ENCODE measurements at places on chromosomes 1 and 21. TPM values are rescaled to one million over a fixed set of nuclear protein-coding genes. Genes with fewer than 3 reads are reported as not detected.

RASAL2 gene
- total RNA-seq: 6.4 TPM

GRCh38 chr1:89484092-89485038 lies 40.3 kb upstream of the LRRC8B start:
- DNase-seq: no peak

- DNase-seq: no peak
Measured at GRCh38 chr1:99439433-99440075, 175.3 kb downstream of the PLPPR4 start.

DNA sequence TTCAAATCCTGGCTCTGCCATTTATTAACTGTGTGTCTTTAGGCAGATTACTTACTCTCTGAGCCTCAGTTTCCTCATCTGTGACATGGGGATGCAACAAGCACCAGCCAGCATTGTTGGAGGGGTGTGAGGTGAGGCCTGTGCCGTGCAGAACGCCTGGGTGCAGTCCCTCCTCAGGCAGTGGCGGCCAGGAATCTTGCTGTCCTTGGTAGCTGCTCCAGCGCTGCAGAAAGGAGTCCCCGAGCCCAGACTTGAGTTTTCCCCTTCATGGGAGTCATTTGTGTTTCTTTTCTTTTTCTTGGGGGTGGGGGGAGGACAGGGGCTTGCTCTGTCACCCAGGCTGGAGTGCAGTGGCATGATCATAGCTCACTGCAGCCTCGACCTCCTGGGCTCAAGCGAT lies 46.6 kb downstream of the DISP3 start:
- no peak for DNase-seq

DNA sequence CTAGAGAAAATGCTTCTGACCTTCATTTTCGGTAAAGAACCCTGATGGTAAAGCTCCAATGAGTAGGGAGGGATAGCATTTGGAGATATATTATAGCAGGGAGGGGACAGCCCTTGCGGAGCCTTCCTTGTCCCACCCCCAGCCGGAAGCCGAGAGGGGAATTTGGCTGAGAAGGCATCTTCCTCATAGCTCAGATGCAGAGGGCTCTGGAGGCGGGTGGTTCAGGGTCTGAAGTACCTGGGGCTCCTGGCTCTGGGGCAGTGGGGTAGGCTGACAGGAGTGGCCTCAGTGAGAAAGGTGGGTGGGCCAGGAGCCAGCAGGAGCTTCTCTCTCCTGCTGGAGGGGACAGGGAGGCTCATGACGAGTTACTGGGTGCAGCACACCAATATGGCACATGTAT lies 88.0 kb upstream of the IFFO2 start:
- no peak for DNase-seq

GRCh38 chr21:15060543-15061175 lies 4.1 kb downstream of the NRIP1 start:
- DNase-seq: peak; percentile 66

DNA sequence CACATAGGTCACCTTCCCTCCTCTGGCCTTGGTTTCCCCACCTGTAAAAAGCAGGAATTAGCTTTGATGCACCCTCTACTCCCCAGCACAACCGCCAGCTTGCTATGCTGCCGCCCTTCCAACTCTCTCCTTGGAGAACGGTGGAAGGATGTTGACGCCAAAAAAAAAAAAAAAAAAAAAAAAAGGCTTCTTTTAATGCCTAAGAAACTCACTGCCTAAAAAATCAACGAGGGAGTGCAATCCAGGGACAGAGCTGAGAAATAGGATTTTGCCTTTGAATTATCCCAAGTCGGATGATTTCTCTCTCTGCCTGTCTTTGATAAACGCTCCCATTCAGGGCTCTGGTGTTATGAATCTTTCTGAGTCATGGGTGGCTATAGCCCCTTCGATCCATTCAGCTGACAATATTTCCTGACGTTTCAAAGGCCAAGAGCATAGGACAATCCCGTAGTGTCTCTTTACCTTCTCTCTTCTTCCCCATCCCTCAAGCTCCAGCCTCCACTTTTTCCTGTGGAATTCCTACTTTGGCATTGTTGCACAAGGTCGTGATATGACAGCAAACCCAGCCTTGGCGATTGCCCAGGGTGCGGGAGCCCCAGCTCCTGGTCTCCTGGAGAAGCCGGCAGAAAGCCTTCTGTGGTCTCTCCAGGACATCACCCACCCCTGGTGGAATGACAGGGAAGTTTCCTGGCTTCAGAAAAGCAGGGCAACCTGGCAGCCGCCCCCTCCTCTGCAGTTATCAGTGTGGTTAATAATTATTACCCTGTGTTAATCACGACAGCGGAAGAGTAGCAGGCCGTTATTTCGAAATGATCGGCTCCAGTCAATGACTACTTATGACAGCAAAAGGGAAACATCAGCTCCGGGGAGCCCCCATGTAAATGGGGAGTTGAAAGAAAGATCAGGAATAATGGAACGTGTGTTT lies 8.0 kb upstream of the PLXNA2 start:
- DNase-seq: peak; percentile 37

TMEM183A gene
- total RNA-seq: 74.5 TPM

PLA2G5 gene
- 9.8 TPM for total RNA-seq

- DNase-seq: no peak
Measured at GRCh38 chr1:183304440-183305107, 113.6 kb downstream of the NMNAT2 start.

HRNR gene
- not detected for total RNA-seq

GRCh38 chr21:42319851-42320572 lies 4.8 kb upstream of the TFF3 start:
- no peak for DNase-seq

DNA sequence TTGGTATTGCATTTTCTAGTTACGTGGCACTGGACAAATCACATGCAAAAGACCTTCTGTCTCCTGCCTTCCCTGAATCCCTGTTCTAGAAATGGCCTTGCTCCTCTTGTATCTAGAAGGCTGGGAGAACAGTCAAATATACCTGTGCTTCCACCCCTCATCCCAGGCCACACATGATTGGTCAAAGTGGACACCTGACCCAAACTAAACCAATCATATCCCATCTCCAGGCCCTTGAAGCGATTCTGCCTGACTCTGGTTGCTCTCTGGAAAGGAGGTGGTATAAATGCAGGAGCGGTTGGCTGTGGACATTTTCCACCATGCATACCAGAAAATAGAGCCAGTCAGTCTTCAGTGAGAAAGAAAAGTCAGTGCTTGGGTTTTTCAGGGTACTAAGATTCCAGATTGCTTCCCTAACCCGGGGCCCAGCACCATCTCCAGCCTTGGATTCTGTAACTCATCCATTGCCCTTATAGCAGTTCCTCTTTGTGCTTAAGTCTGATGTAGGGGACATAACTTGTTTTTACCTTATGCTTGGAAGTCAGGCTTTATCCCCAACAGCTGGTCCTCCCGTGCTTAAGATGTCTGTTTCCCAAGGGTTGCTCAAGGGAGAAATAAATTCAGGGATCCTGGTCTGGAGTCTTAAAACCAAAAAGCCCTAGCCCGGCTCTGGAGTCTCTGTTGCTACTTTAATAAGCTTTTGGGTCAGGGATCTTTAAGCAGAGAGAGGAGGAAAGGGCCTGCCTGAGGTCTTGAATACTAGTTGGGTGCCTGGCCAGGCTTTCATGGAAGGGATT lies 7.7 kb upstream of the PHC2 start:
- no peak for DNase-seq

RGS8 gene
- total RNA-seq: not detected

- no peak for DNase-seq
Measured at GRCh38 chr1:181459067-181459466, 24.2 kb upstream of the CACNA1E start.

- DNase-seq: no peak
Measured at GRCh38 chr1:82587371-82587770, 786.6 kb downstream of the ADGRL2 start.

DNA sequence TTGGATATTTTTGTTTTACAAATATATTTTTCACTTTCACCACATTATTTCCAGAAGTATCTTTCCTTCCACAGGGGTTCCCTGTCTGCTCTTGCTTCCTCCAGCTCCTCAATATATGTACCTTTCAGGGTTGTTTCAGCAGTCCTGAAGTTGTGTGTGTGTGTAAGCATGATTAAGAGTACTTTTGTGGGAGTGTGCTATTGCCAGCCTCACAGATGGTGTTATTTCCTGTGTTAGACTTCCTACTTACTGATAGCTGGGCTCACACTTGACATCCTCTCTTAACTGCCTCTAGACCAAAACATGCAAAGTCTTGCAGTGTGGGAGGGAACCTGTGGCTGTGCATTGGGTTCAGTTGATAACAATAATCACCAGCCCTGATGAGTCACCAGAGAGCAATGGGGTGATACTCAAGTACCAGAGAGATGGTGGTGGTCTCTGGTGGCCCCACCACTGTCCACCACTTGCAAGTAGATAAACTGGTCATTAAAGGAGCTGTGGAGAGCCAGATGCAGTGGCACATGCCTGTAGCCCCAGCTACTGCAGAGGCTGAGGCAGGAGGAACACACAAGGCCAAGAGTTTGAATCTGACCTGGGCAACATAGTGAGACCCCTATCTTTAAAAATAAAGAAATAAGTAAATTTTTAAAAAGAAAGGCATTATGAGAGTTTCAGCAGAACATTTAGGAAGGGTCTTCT lies 126.7 kb downstream of the NR5A2 start:
- no peak for DNase-seq

- no peak for DNase-seq
Measured at GRCh38 chr1:92980732-92981647, 19.7 kb upstream of the DIPK1A start.

Measured in fibroblast of lung (primary cell).